ENCODE measurements at places on chromosomes 12 and 14.
A peak's percentile ranks its signal among the peaks of the same experiment; 100 is the strongest.

GRCh38 chr12:32273712-32274111 is 125.6 kb upstream of the FGD4 start:
- peak; percentile 66 for DNase-seq

GRCh38 chr12:25725931-25726330 is 172.8 kb upstream of the LMNTD1 start:
- DNase-seq: no peak

DNA sequence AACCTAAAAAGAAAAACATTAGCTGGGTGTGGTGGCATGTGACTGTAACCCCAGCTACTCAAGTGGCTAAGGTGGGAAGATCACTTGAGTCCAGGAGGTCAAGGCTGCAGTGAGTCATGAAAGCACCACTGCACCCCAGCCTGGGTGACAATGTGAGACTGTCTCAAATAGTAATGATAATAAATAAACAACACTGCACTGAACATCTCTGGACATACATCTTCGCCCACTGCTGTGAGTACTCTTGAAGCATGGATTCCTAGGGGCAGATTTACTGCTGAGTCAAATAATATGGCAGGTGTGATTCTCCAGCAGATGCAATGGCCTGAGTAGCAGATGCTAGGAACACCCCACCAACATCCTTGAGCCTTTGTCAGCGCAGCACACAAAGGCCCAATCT is 23.6 kb downstream of the ABCB9 start:
- DNase-seq: no peak

DNA sequence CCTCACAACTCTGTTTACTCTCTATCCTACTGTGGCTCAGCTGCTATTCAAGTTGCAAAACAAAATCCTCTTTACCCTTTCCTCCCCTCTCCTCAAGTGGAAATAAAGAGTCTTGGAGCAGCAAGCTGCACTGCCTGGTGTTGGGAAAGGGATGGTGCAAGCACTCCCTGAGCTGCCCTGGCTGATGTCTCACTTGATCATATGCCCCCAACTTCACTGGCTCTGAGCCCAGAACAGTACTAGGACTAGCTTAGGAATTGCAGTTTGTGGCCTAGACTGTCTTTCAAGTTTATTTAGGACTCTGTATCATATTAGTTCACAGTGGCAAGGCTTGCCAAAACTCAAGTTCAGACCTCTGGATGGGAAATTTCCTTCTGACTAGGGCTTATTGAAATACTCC is 1683.8 kb upstream of the SEL1L start:
- no peak for DNase-seq

DNA sequence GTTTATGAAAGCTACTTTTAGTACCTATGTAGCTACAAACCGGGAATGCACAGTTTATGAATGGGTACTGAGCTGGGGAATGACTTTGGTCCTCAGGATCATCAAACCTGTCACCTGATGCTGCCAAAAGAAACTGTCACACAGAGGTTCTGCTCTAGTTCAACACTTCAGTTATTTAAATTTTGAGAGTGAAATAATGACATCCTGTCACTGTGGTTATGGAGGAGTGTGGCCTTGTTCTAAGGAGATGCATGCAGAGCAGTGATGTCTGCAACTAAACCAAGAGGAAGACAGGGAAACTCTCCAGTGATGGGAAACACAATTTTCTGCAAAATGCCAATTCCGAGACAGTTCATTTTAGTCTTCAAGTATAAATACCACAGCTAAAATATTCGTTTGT is 4.8 kb upstream of the AEBP2 start:
- DNase-seq: no peak

GRCh38 chr12:96989916-96990315 is 82.9 kb downstream of the NEDD1 start:
- peak; percentile 19 for DNase-seq

DNA sequence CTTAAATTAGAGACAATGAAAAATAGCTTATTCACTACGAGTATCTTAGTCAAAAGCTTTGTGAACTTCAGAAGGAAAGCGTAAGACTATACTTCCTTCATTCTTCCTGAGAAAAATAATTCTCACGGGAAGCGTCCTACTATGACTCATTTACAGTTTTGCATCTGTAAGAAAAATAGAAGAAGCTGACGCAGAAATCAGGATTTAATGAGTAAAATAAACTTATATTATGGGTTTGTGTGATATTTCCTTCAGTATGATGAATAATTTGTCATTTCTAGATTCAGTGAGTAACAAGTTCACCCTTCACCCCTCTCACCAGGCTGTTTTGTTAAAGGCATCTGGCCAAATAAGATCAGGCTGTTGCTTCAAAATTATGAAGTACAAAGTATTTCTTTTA is 17.8 kb upstream of the PDE3A start:
- no peak for DNase-seq

- DNase-seq: no peak
Observed at GRCh38 chr12:46390304-46390703, 17.7 kb upstream of the SLC38A2 start.

- peak; percentile 66 for DNase-seq
Observed at GRCh38 chr14:93970965-93971634, 5.3 kb downstream of the ASB2 start.

- DNase-seq: peak; percentile 7
Observed at GRCh38 chr12:2583091-2583497, 211.7 kb upstream of the FKBP4 start.

- DNase-seq: no peak
Observed at GRCh38 chr12:78316136-78316535, 485.4 kb downstream of the NAV3 start.

DNA sequence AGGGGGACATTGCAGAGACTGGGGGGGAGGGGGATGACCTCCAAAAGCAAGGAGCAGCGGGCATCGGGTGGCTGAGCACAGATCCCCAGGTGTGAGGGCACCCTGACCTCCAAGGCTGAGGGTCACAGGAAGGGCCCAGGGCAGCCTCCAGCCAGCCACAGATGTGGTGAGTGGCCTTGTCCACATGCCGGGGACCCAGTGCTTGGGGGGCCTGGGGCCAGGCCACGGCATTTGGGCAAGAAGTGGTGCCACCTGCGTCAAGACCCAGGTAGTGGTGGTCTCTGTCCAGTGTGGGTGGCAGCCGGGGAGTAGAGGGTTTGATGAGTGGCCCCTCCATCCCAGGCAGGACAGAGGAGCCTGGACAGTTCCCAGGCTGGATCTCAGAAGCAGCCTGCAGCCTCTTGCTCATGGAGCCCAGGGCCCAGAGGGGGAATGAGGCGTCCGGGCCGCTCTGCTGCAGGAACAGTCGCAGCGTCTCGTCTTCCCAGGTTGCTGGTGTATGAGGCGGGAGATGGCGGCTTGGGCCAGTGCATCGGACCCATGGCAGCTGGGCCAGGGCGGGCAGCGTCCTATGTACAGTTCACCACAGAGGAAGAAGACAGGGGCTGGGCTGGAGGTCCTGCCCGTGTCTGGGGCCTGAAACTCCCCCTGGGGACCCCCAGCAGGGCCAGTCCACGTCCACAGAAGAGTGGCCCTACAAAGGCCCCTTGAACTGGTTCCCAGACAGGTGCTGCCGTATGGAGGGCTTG is 33.5 kb downstream of the CCNK start:
- DNase-seq: no peak

- no peak for DNase-seq
Observed at GRCh38 chr14:69475194-69475818, 9.2 kb upstream of the PLEKHD1 start.

- DNase-seq: no peak
Observed at GRCh38 chr12:12488823-12489550, 73.7 kb downstream of the DUSP16 start.

DNA sequence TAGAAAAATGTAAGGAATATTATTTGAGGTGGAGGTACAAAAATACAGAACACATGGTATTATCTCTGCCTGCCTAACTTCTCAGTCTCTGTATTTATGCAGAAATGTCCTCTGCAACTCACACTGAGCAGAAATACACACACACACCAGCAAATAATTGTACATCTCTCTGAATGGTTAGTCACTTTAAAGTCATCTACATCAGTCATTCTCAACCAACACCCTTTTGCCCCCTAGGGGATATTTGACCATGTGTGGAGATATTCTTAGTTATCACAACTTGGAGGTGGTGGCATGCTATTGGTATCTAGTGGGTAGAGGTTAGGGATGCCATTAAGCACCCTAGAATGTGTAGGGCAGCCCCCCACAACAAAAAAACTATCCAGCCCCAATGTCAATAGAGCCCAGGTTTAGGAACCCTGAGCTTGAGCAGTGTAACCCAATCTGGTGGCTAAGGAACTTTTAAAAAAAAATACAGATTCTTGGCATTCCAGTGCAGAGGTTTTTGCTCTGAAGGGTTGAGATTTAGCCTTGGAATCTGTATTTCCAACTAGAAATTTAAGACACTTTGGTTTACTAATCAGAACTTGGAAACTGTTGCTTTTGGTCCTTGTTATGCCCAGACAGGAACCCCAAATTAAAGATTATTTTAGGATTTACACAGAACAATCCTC is 183.8 kb downstream of the TBX5 start:
- DNase-seq: no peak

DNA sequence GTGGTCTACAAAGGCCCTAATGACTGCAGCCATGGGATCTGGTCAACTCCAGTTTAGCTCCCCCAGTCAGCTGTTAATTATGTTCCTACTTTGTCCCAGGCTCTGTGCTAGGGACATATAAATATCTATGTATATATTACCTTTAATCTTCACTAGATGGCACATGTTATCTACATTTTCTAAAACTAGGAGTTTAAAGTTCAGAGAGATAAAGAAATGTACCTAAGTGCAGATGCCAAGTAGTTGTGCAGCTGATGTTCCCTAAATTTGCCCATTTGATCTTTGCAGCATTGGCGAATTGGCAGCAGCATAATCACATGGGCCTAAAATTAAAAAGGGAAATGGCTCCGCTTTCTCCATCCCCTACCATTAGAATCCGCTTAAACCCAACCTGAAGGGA is 541.1 kb downstream of the MED13L start:
- no peak for DNase-seq

DNA sequence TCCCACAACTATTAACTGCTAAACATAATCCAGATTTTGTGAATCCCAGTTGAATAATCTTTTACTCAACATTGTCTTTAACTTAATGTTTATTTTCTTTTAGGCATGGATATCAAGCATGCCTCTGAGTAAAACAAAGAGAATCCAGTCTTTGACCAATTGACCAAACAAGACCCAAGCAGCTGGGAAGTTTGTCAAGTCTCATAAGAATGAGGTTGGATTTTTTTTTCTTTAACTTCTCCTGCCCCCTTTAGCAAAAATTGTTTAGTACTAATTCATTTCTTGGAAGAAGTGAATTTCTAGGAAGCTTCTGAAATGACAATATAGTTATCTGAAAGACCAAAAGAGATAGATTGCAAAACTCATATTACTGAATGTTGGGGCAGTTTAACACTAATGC is 89.9 kb downstream of the OTOGL start:
- no peak for DNase-seq

- no peak for DNase-seq
Observed at GRCh38 chr12:118429688-118430383, 53.5 kb downstream of the SUDS3 start.

GRCh38 chr12:31752450-31752849 is 23.6 kb upstream of the AMN1 start:
- DNase-seq: no peak

DNA sequence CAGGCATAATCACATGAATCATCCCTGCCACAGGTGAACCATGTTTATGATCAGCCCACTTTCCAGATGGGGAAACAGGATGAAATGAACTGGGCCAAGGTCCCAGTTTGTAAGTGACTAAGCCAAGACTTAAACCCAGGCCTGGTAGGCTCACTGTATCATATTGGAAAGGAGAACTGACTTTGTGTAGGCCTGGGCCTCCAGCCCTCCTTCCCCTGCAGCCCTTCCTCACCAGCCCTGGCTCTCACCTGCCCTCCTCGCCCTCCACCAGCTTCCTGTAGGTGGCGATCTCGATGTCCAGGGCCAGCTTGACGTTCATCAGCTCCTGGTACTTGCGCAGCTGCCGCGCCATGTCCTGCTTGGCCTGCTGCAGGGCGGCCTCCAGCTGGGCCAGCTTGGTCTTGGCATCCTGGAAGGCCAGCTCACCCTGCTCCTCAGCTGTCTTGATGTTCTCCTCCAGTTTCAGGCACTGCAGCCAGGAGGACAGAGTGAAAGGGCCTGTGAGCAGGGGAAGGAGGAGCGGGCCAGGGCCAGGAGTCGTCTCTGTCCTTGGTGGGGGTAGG is 19.8 kb downstream of the KRT80 start:
- DNase-seq: no peak

- no peak for DNase-seq
Observed at GRCh38 chr14:94098326-94098992, 12.1 kb upstream of the IFI27 start.

GRCh38 chr12:112347581-112347982 is 34.6 kb downstream of the HECTD4 start:
- DNase-seq: no peak

GRCh38 chr12:19139615-19140194 is 10.2 kb downstream of the PLEKHA5 start:
- DNase-seq: no peak

- DNase-seq: no peak
Observed at GRCh38 chr14:55661029-55661428, 81.0 kb downstream of the KTN1 start.

GRCh38 chr12:71312768-71313403 is 126.7 kb upstream of the LGR5 start:
- no peak for DNase-seq

- DNase-seq: no peak
Observed at GRCh38 chr12:52884526-52885293, 20.2 kb downstream of the KRT8 start.

- DNase-seq: no peak
Observed at GRCh38 chr12:3116106-3116844, 39.1 kb downstream of the TSPAN9 start.

- no peak for DNase-seq
Observed at GRCh38 chr12:67681105-67681778, 32.7 kb downstream of the DYRK2 start.

DNA sequence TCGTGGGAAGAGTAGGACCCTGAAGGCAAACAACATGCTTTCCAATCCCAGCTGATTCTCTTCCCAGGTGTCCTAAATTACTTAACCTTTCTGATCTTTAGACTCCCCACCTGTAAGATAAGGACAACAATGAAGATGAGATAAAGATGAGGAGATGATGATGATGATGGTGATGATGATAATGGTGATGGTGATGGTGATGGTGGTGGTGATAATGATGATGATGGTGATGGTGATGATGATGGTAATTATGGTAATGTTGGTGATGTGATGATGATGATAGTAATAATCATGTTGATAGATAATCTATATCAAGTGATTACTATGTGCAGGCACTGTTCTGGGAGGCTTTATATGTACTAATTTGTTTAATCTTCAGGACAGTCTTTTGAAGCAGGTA is 48.3 kb downstream of the NR1H4 start:
- DNase-seq: no peak

- no peak for DNase-seq
Observed at GRCh38 chr12:66963901-66964300, 285.0 kb upstream of the GRIP1 start.

- DNase-seq: no peak
Observed at GRCh38 chr12:82746668-82747067, 60.0 kb downstream of the TMTC2 start.

DNA sequence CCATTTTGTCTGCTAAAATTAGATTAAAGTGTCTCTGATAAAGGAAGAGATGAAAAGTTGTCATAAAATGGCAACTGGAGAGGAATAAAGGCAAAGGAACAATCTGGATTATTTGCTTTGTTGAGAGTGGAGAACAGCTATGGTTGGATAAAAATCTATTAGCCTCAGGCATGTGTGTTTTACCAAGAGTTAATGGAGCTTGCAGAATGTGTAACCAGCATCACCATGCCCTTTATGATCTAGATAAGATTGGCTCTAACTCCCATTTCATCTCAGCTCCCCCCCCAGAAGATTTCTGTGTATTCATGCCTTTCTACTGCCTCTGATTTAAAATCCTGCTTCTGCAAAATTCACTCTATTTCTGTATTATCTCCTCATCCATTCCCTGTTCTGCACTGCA is 93.8 kb downstream of the GALC start:
- DNase-seq: no peak

Data from GM12864 (cell line).